Camera-type eye (tissue), 1 donor: ENCODE measurements at places on chromosomes 3 and 15. TPM values are rescaled to one million over a fixed set of nuclear protein-coding genes. Genes with fewer than 3 reads are reported as not detected.

The RAB7A gene
- total RNA-seq, result 75.9 TPM

The GTPBP8 gene
- 23.4 TPM for total RNA-seq

The MFAP1 gene
- 37.1 TPM for total RNA-seq

The CHP1 gene
- total RNA-seq, result 71.2 TPM

The TMEM207 gene
- total RNA-seq, result not detected

The CHCHD4 gene
- 11.0 TPM for total RNA-seq

The GOLGA6B gene
- total RNA-seq, result not detected

The CPB1 gene
- total RNA-seq, result 6.6 TPM

The CLRN1 gene
- total RNA-seq, result 12.0 TPM

The GHSR gene
- total RNA-seq, result not detected

The PLA1A gene
- total RNA-seq, result 1.3 TPM
